Esophagus squamous epithelium (tissue), 5 donors: ENCODE measurements at places on chromosomes 3 and 15. TPM values are rescaled to one million over a fixed set of nuclear protein-coding genes. Genes with fewer than 3 reads are reported as not detected.

The IQCB1 gene
- total RNA-seq = 33.8 TPM

DNA sequence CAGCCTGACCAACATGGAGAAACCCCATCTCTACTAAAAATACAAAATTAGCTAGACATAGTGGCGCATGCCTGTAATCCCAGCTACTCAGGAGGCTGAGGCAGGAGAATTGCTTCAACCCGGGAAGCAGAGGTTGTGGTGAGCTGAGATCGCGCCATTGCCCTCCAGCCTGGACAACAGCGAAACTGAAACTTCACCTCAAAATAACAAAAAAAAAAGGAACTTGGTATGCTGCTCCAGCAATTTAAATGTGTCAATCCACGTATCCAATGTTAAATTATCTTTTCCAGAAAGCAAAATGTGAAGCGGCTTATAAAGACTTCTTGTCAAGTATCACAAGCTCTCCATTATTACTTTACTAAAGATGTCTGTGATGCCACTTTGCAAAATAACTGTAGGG is 9.9 kb upstream of the ARIH1 start:
- no peak for DNase-seq

The SCN11A gene
- total RNA-seq = under 0.01 TPM

The GRK7 gene
- total RNA-seq = not detected

The RETNLB gene
- not detected for total RNA-seq

DNA sequence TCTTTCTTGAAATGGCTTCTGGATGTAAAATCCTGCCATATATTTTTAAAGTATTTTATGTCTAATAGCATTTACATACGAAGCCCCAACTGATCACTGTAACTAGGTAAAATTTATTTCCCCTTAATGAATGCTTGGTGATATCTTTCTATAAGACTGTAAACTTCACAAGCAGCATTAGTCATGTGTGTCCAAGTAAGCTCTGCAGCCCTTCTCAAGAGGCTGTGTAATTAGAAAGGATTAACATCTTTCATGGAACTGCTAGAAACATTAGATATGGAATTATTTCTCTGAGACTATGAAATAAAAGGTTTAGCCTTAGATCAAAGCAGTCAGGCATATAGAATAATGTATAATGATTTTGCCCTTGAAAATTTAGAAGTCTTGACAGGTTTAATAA is 143.3 kb downstream of the EPHA3 start:
- DNase-seq = no peak

DNA sequence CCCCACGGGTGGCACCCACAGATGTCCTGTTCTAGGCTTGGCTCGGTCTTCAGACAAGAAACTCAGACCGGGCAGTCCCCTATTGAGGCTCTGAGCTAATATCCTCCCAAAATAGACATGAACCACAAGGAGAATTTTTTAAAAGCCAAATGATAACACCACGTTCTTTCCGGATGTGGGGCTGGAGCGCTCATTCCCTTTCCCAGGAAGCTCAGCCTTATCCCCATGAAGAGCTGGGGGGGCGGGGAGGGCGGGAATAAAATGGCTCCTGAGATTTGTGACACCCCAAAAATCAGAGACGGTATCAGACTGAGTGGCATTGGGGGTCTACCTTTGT is 1.1 kb downstream of the SLC6A1 start:
- no peak for DNase-seq

DNA sequence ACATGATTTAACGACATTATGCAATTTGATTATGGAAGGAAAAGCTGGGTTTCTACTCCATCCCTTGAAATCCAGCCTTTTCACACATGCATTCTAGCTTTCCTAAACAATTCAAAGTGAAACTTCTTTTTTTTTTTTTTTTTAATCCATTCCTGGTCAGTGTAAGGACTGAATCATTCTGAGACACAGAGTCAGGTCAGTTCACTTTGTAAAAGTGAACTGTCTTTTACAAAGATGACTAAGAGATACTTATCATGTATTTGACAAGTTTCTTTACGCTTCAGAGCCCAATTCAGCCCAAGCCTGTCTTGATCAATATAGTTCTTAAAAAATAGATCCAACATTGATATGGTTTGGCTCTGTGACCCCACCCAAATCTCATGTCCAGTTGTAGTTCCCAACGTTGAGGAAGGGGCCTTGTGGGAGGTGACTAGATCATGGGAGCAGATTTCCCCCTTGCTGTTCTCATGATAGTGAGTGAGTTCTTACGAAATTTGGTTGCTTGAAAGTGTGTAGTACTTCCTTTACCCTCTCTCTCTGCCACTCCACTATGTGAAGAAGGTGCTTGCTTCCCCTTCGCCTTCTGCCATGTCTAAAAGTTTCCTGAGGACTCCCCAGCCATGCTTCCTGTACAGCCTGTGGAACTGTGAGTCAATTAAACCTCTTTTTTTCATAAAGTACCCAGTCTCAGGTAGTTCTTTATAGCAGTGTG is 345.6 kb upstream of the THBS1 start:
- no peak for DNase-seq

DNA sequence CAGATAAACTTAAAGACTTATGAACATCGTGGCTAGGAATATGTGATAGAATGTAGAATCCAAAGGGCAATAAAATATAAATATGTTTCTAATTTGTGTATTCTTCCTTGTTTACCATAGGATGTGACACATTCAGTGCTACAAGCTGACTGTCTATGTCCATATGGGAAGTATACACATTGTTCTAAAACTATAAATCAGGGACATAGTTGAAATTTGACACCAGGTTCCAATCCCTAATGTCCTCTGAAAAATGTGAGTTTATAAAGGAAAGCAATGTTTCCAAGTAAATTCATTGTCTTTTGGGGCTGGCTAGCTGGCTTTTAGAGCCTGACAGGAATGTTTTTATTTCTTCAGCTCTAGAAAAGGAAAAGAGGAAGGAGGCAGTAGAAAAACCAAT is 273.6 kb downstream of the CNTN4 start:
- DNase-seq = no peak

The GRAMD1C gene
- total RNA-seq = 6.9 TPM

The SNURF gene
- 0.61 TPM for total RNA-seq

DNA sequence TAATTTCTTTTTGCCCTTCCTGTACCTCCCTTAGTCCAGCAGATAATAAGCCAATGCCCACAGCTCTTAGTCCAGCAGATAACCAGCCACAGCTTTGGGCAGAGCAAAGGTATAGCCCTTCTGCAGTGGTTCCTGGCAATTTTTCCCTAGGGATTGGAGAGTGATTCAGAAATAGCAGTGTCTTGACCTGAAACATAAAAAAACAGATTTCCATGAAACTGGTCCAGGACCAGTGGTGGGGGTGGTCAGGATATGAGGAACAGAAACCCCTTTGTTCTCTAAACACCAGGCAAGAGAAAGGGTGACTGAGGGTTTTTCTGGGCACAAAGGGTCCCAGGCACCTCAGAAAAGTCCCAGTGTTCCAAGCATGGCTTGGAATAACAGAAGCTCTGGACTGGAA is 103.4 kb downstream of the ARRDC4 start:
- no peak for DNase-seq

GRCh38 chr3:196634224-196634623 is 5.3 kb upstream of the NRROS start:
- no peak for DNase-seq
